ENCODE measurements at places on chromosomes 11 and 22.

DNA sequence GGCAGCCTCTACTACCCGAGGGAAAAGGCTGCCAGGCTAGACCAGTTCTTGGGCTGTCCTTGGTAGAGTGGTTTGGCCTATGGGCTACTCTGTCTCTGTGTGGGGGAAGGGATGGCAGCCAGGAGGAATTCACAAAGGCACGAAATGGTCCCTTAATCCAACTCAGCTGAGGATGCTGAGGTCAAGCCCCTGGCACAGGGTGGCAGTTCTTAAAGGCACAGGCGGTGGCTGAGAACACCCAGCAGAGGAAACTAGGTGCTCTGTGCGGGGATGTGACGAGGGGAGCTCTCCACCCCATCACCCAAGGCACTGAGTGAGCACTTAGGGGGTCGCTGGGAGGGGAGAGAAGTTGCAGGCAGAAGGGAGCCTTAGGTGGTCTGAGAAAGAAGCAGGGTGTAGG, at the start of gene MFRP:
Gene MFRP (minus strand): TSS at position 101 of the 400 bp plus-strand sequence. CDS start 192 bp downstream, outside the sequence.
- no peak for DNase-seq

DNA sequence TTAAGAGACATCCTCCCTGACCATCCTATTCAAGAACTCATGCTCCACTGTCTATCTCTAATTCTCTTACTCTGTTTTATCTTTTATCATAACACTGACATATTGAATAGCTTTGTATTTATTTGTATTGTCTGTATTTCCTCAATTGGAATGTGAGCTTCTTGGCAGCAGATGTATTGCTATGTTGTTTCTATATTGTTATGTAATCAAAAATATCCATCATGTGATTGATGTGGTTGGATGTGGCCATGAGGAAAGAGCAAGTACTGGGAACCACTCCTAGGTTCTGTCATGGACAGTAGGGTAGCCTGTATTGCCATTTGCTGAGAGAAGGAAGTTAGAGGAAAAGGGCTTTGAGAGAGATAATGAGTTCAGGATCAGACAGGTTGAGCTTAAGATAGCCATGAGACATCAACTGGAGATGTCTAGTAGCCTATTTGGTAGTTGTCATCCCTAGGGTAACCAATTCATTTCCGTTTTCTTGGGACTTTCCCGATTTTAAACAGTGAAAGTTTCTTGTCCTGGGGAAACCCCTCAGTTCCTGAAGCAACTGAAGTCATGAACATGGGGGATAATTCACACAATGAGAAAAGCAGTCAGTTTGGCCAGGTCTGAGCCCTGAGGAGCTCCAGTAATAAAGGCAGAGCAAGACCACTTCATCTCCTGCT, 404.5 kb downstream of the INSC start:
- no peak for DNase-seq

- no peak for DNase-seq
Observed at GRCh38 chr11:86222081-86222480, 22.5 kb upstream of the EED start.

- DNase-seq, result no peak
Observed at GRCh38 chr11:65468874-65469333, 29.9 kb upstream of the MALAT1 start.

DNA sequence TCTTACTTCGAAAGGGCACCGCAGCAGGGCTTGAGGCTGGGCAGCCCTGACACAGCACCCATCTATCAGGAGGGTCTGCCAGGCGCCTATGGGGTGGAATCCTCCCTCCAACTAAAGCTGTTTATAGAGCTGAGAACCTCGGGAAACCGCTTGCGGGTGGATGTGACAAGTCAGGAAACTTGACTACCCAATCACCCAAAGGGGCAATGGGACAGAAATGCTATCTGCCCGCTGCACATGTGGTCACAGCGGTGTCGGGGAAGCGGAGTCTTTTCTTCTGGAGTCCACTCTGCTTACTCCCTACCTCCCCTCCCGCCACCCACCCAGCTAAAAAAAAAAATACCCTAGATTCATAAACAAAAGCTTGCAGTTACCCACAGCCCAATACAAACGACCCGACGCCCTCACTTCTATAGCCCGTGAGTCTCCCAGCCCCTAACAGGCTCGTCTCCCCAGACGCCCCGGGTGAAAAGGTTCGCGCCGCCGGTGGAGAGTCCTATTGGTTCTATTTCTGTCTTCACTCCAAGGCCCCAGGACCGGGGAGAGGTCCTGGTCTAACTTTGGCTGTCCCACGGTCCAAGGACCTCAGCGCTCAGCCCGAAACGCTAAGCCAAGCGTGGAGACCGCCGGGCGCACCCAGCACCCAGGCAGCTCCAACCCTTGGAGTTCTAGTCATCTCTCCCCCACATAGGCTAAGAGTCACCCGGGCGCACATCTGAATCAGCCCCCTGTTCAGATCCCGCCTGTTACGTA, 1.4 kb downstream of the TRPC6 start:
- DNase-seq, result no peak

DNA sequence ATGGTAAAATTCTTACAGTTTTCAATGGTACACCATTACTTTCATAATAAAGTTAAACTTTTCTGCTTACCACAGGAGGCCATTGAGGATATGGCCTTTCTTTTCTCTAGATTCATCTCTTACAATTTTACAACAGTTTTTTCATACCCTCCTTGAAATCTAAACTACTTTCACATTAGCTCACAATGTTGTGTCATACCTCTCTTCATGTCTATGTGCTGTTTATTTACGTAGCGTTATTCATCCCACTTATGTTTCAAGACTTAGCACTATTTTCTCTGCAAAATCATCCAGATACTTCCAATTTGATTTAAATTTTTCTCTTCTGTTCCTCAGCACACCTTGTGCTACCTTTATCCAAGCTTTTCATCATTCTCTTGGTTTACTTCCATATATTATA, 123.3 kb downstream of the METTL15 start:
- DNase-seq, result no peak

DNA sequence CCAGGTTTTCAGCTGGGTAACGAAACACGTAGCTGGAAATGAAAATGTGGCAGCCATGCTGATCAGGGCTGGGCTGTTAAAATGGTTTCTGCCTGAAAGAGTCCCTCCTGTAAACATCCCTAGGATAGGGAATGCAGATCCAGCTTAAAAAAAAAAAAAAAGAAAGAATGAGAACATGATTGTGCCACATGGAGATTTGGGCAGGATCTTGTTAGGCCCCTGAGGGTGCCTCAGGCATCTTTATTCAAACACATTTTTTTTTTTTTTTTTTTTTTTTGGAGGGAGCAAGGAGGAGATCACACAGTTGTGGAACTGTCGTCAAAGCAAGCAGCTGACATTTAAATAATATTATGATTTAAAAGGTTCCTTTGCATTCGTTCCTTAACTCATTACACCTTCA, 900.3 kb downstream of the OPCML start:
- DNase-seq, result no peak

- no peak for DNase-seq
Observed at GRCh38 chr11:132158091-132158490, 787.7 kb downstream of the NTM start.

GRCh38 chr11:88590361-88590760, 252.8 kb upstream of the CTSC start:
- no peak for DNase-seq

DNA sequence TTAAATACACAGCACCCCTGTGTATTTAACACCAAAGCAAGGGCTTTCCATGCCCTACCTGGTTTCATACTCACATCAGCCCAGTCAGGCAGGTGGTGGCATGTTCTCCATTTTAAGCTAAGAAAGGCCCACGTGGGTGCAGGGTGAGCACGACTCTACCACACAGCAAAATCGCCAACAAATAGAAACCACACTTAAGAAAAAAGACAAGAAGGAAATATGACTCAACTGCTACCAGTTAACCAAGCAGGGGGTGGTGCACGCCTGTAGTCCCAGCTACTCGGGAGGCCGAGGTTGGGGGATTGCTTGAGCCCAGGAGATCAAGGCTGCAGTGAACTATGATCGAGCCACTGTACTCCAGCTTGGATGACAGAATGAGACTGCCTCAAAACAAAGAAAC, 35.2 kb upstream of the TFIP11 start:
- DNase-seq, result no peak

- no peak for DNase-seq
Observed at GRCh38 chr11:69141742-69142141, 14.0 kb upstream of the SMIM38 start.

GRCh38 chr11:67274768-67275605, 8.7 kb downstream of the GRK2 start:
- no peak for DNase-seq

- no peak for DNase-seq
Observed at GRCh38 chr11:127057126-127057525, 56.6 kb upstream of the KIRREL3 start.

- peak; percentile 16 for DNase-seq
Observed at GRCh38 chr11:6022956-6023355, 7.6 kb downstream of the OR56A1 start.

DNA sequence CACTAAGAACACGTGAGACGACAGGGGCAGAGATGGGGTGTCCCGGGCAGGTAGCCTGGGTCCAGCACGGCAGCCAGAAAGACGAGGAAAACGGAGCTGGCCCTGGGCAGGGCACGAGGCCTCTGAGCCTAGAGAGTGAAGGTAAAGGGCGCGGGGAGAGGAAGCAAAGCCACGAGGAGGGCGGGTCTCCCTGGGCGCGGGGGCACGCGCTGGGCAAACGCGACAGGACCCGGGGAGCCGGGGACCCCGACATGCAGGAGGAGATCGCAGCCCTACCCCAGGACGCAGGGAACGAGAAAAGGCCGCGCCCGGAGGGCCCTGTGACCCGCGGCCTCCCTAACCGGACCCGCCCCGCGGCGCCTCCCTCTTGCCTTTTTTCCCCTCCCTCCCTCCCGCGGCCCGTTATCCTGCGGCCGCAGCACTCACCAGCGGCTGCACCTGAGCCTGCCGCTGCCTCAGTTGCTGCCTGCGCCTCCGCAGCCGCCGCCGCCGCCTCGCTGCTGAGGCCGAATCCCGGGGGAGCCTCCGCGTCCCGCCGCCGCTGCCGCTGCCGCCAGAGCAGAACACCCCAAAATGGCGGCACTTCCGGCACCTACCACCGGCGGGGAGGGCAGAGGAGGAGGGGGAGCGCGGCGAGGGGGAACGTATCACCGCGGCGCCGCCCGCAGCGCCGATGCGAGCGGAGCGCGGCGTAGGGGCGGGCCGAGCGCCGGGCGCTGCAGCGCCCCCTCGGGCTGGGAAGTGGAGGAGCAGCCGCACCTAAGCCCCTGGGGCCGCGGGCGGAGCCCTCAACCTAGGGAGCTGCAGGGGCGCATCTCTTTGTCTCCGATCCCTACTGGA, at the start of gene CELF1:
Gene CELF1 (minus strand): TSS at position 567 of the 840 bp plus-strand sequence. CDS start 53,609 bp downstream, outside the sequence.
- DNase-seq, result peak; percentile 93

DNA sequence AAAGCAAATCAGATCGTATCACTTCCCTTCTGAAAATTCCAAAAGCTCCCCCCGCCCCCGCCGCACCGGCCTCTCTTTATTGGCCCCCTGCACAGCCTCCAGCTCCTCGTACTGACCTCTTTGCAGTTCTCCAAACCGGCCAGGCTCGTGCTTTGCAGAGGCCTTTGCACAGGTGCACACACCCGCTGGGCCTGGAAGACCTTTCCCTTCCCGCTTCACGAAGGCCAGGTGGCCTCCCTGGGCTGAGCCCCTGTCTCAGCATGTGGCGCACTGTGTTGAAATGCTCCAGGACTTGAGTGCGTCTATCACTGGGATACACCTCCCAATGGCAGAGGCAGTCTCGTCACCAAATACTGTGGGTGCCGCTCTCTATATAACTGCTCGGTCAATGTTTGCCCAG, 13.2 kb upstream of the ADA2 start:
- no peak for DNase-seq

DNA sequence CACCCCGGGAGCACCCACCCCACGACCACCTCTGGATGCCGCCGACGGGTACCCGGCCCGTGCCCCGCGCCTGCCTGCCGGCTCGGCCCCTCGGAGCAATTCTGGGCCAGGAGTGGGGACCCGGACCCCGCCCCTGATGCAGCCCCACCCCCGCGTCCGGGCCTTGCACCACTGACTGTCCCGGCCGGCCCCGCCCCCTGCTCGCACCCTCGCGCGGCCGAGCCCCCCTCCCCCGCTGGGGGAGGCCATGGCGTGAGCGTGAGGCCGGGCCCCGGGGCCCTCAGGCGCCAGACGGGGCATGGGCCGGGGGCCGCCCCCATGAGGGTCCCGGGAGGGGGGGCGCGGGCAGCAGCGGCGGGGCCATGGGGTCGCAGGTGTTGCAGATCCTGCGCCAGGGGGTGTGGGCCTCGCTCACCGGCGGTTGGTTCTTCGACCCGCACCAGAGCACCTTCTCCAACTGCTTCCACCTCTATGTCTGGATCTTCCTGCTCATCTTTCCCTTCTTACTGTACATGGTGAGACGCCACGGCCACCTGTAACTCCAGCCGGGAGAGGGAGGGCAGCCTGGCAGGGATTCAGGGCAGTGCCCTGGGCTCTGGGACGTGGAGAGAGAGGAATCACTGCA, 486 bp downstream of the PCNX3 start:
- no peak for DNase-seq

DNA sequence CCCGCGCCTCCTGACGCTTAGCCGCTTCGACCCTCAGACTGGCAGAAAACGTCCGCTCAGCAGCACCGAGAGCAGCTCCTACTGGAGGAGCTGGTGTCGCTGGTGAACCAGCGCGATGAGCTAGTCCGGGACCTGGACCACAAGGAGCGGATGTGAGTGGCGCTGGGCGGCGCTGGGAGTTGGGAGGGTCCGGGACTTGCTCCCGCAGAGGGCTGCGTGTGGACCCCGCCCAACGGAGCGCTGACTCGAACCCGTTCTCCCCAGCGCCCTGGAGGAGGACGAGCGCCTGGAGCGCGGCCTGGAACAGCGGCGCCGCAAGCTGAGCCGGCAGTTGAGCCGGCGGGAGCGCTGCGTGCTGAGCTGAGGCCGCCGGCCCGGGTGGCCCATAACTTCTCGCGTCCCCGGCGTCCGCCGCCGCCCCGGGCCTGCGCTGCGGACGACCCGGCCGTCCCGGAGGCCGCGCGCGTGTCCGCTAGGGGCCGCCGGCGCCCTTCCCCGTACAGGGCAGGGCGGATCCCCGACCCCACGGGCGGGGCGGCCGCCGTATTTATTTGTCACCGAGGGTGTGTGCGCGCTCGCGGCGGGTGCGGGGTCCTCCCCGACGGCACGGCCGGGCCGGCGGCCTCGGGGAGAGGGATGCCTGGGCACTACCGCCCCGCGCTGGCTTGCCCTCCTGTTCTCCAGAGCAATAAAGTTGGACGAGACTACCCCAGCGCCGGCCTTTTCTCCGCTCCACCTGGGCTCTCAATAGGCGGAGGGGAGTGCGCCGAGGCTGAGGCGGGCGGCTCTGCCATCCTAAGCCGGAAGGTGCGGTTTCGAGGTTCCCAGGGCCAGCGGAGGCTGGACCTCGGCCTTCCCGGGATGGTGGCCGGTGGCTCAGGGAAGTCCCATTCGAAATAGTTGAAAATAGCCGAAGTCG, 3.4 kb downstream of the KCNK7 start:
- no peak for DNase-seq

GRCh38 chr11:72815110-72815618, 953 bp downstream of the ATG16L2 start:
- no peak for DNase-seq

DNA sequence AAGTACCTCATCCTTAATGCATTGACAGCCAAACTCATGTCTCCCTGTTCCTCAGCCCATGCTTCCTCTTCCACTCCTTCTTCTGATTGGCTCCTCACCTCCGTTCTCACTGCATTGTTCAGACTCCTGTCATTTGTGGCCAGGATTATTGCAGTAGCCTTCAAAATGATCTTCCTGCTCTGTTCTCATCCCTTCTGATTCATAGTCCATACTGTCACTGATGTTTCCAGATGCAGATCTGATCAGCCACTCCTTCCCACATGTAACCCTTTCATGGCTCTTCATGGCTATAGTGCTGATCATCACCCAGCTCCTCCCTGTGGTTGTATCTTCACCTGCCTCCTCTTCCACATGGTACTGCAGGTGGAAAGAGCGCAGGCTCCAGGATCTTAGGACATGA, 71.7 kb downstream of the DEPDC5 start:
- no peak for DNase-seq

Data from hindlimb muscle (tissue), 1 donor.